Foreskin fibroblast (primary cell): ENCODE measurements at places on chromosomes 4 and X.

GRCh38 chrX:45598861-45599260, 398.2 kb upstream of the DIPK2B start:
- peak; percentile 34 for DNase-seq

DNA sequence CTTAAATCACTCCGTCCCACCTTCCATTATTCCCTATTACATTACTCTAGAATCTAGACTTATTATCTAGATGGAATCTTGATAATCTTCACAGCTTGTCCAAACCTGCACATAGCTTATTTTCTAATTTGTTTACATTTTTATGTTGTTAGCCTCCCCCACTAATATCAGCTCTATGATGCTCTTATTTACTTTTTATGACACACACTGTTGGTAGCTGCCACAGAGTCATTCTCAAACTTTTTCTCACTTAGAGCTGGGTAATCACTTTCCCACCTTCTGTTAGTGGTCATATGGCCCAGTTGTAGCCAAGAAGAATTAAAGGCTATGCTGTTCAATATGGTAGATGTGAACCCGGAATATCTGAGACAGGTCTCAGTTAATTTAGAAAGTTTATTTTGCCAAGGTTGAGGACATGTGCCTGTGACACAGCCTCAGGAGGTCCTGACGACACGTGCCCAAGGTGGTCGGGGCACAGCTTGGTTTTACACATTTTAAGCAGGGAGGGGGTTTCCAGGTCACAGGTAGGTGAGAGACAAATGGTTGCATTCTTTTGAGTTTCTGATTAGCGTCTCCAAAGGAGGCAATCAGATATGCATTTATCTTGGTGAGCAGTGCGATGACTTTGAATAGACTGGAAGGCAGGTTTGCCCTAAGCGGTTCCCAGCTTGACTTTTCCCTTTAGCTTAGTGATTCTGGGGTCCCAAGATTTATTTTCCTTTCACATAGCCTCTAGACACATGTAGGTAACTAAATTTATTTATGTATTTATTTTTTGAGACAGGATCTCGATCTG, 7.0 kb upstream of the ADGRA3 start:
- DNase-seq, result no peak

GRCh38 chrX:31268359-31268758, 196.5 kb upstream of the FTHL17 start:
- DNase-seq, result no peak

GRCh38 chr4:1683261-1683735, 815 bp downstream of the FAM53A start:
- peak; percentile 92 for DNase-seq

DNA sequence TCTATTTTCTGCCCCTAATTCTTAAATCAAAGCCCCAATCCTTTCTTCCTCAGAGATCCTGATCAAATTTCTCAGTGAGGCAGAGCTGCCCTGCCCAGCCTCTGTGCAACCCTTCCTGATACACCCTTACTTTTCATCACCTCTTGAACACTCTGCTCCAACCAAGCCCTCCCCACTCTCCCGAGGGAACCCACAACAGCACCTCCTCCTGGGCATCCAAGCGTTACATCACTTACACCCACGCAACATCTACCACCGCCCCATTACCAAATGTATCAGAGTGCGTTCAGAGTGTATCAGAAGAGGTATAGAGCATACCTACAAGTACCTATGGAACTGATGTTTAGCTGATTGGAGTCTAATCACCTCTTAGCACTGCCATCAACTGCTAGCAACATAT, 186.5 kb downstream of the RAP1GDS1 start:
- DNase-seq, result no peak

DNA sequence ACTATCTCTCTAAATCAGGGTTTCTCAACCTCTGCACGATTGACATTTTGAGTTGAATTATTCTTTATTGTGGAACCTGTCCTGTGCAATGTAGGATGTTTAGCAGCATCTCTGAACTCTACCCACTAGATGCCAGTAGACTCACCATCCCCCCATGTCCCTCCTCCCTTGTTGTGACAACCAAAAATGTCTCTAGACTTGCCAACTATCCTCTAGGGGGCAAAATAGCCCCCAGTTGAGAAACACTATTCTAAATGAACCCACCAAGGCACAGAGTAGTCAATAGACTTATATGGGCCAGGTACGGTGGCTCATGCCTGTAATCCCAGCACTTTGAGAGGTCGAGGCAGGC, 49.1 kb upstream of the GAB1 start:
- DNase-seq, result peak; percentile 10

GRCh38 chrX:40550066-40550465, 30.7 kb upstream of the ATP6AP2 start:
- DNase-seq, result peak; percentile 18

GRCh38 chr4:6471307-6472007, 957 bp downstream of the PPP2R2C start:
- peak; percentile 18 for DNase-seq

DNA sequence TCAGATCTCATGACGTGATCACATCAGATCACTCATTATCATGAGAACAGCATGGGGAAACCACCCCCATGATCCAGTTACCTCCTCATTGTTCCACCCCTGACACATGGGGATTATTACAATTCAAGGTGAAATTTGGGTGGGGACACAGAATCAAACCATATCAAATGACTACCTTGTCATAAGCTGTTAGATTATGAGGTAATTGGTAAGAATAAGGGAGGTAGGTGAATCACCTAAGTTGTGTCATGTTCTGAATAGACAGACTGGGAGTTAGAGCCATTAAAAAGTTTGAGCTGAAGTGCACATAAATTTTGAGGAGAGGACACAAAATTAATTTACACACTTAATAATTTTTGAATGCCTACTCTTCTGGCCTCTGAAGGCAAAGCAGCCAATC, 24.7 kb downstream of the SLC9B1 start:
- DNase-seq, result no peak

DNA sequence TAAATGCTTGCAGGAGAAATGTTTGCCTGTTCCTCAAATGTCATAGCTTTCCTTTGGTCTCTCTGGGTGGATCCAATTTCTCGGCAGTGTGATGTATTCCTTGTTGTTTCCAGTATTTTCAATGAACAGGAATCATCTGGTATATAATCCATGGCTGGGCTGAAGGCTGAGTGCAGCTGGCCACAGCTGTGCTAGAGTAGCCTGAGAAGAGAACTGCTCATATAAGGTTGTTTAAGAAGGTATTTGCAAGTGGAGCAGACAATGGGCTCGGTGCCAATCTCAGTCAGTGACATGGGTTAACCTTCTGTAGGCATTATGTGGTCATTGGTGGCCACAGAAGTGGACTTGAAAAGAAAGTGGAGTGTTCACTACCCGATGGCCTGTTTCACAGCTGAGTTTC, 390.3 kb downstream of the SPRY1 start:
- DNase-seq, result peak; percentile 60

DNA sequence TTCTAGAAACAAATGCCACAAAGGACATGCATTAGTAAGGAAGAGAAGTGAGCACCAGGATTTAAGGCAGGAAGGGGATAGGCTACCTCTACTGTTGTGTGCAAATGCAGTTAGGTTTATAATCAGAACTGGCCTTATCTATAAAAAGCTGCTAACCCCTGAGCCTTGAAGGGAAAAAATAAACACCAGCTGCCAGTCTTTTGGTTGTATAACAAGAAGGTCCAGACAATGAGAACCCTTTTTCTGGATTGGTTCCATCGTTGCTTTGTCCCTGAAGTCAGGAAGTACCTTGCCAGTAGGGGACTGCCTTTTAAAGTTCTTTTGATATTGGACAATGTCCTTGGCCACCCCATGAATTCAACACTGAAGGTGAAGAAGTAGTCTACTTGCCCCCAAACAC, 126.7 kb upstream of the OTUD4 start:
- no peak for DNase-seq

DNA sequence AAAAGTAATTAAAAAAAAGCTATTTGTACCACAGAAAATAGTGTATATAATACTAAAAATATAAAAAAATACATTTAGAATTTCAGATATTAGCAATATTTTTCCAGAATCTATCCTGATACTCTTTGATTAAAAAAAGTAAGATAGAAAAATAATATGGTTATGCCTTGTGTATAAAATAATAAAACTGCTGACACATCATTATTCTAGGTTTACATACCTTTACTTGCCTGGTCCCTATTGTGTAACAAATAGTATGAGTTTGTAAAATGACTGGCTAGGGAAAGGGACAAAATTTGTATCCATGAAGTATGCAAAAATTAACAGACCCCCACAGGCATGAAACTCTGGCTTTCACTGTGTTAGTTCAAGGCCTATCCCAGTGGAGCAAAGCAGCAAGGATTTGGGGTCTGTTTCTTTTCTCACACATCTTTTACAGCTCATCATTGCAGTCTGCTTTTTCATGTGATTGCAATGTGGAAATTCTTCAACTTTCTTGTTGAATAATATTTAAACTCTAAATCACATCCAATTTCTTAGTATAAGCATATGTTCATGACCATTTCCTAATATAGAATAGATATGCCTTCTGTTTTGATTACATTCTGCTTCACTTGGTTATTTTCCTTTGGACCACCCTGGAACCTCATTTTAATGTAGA, 136.7 kb upstream of the PCDH18 start:
- DNase-seq, result no peak

DNA sequence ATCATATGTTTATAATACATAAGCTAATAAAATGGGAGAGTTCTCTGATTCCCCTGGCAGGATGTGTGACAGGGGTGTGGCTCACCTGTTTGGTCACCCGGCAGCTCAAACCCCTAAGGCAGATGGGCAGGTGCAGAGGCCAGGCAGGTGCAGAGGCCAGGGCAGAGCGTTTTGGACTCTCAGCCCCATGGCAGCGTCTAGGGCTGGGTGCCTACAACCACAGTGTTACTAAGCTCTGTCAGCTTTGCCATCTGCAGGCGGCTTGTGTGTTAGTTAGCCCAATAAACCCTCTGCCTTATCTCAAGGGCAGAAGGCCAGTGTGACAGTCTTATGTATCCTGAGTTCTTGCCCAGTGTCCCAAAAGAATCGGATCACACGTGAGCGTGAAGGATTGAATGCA, 54.0 kb upstream of the UGT2B15 start:
- DNase-seq, result no peak

DNA sequence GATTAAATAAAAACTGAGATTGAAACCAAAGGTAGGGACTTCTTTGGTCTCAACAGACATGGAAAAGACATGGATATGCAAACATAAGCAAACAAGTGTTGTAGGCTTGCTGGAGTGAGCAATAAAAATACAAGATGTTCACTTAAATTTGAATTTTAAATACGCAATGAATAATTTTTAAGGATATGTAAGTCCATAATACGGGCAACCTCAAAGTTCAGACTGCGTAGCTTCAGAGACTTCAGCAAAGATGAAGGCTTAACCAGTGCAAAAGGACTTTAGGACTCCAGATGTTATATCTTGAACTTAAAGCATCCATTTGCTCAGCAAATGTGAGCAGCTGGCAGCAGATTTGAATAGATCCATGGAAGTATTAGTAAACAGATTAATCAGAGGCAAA, 549.3 kb downstream of the ARAP2 start:
- no peak for DNase-seq

DNA sequence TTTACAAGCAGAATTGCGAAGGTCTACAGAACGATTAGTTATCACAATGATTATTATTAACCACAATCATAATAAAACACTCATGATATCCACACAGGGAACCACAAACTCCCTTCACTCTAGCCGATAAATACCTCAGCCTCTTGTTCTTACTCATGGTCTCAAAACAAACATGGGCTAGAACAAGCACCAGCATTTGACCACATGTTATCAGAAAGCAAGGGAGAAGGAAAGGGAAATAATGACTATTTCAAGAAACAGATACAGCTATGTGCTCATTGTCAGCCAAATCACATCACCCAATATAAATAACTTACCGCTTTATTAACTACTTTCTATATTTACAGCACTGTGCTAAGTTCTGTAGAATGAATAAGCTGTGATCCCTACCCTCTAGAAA, 663.2 kb upstream of the HTR2C start:
- DNase-seq, result no peak

- peak; percentile 86 for DNase-seq
Measured at GRCh38 chr4:111556141-111556781, 589.0 kb upstream of the FAM241A start.

DNA sequence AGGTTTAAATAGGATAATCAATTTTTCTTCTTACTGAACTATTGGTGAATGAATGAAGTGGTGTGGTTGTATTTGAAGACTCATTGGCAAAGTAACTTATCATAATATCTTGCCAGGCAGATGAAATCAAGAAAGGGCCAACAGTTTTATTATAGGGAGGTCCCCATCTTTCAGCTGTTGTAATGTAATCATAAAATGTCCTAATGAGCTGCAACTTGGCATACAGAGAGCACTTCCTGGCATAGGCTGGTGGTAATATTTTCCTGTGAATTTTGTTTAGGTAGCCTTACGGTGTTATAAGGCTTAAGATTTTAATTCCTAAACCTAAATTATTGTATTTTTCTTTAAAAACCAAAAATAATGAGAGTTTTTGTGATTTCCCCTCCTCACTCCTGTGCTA, 17.5 kb downstream of the FHIP1A start:
- no peak for DNase-seq

DNA sequence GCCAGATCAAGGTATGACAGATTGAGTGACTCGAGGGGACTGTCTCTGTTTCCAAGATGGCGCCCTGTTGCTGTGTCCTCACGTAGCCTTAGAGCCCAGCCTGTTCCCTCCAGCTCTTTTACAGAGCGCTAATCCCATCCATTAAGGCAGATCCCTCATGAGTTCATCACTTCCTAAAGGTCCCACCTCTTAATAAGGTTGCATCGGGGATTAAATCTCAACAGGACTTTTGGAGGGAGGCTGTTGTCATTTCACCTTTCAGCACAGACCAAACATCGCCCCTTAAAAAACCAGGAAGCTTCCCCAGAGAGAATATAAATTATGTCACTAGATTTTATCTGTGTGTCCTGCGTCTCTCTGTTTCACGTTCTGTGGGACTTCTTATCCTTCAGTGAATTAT, 32.6 kb upstream of the DHRSX start:
- no peak for DNase-seq

GRCh38 chr4:153151535-153152455, 52.4 kb upstream of the TRIM2 start:
- DNase-seq, result no peak

- no peak for DNase-seq
Measured at GRCh38 chrX:68640661-68641060, 6.8 kb upstream of the STARD8 start.

- no peak for DNase-seq
Measured at GRCh38 chr4:86993909-86994681, 59.3 kb downstream of the AFF1 start.

DNA sequence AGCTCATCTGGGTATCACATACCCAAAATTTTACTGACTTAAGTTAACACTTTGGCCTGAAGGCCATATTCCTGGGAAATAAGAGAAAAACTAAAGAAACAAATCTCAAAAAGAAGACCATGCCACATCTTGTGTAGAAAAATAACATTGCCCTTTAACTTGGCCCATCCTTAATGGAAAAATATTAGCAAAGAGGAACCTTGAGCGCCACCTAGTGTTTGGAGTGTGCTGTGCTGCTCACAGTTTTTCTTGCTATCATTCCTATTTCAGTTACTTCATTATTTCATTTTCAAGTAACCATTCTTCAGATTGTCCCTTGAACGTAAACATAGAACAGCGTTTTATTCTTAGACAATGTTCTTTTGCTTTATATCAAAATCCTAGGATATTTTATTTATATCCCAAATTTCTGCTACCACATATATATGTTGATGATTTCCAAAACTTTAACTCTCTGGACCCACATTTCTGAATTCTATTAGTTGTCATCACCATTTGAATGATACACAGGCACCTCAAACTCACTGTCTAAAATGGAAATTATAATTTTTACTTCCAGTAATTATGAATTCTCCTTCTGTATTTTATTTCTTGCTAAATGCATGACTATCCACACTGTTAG, 999.0 kb upstream of the ADGRL3 start:
- DNase-seq, result peak; percentile 57
